ENCODE measurements at places on chromosomes 12 and 14.

GRCh38 chr12:91317306-91317705, 134.7 kb upstream of the DCN start:
- no peak for DNase-seq

GRCh38 chr12:2154050-2154449, 101.3 kb downstream of the CACNA1C start:
- no peak for DNase-seq

DNA sequence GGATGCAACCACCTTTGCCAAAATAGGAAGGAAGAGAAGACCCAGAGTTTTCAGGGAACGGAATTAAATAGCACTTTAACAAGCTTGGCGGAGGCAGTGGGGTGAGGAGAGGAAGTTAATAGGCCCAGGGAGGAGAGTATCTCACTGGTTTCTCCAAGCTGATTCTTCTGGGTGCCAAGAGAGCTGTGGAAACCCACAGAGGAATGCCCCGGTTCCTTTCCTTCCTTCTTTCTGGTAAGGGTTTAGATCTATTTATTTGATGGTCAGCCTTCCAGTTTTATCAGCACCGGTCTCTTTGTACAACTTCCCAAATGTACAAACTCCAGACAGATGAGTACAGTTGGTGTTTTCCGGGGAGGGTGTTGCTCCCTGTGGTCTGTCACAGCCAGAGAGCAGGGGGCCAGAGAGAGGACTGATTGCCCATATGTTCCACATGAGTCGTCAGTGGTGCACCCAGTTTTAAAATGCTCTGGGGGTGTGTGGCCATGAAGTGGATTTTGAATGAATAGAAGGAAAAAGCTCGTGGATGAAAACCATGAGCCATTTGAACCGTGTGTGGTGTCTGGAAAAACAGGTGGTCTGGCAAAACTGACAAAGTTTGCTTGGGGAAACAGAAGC, 26.6 kb downstream of the PRKCH start:
- no peak for DNase-seq

- peak; percentile 39 for DNase-seq
Measured at GRCh38 chr12:48988030-48988649, 10.0 kb downstream of the WNT1 start.

- DNase-seq = no peak
Measured at GRCh38 chr12:25084816-25085215, 110.1 kb downstream of the DNAI7 start.

- no peak for DNase-seq
Measured at GRCh38 chr14:71001742-71002141, 94.5 kb downstream of the PCNX1 start.

- DNase-seq = no peak
Measured at GRCh38 chr12:65720136-65721130, 103.8 kb upstream of the HMGA2 start.
